CD8-positive, alpha-beta memory T cell (primary cell): ENCODE measurements at places on chromosomes 12 and 14. TPM values are rescaled to one million over a fixed set of nuclear protein-coding genes. Genes with fewer than 3 reads are reported as not detected.
A peak's percentile ranks its signal among the peaks of the same experiment; 100 is the strongest.

GRCh38 chr14:99910337-99911309 lies 117.4 kb downstream of the EML1 start:
- no peak overlapping the region for H3K4me3 ChIP-seq
- no peak for DNase-seq
- no peak overlapping the region for H3K27ac ChIP-seq
- H3K27me3 ChIP-seq, result peaks cover 8% of the 10 kb centered on the region

- H3K27me3 ChIP-seq, result no peaks in the 10 kb centered on the region
- peak; percentile 1 for DNase-seq
- no peak overlapping the region for H3K4me3 ChIP-seq
- peak overlapping the region; percentile 51 for H3K27ac ChIP-seq
Measured at GRCh38 chr12:31362115-31362758, 36.3 kb upstream of the SINHCAF start.

DNA sequence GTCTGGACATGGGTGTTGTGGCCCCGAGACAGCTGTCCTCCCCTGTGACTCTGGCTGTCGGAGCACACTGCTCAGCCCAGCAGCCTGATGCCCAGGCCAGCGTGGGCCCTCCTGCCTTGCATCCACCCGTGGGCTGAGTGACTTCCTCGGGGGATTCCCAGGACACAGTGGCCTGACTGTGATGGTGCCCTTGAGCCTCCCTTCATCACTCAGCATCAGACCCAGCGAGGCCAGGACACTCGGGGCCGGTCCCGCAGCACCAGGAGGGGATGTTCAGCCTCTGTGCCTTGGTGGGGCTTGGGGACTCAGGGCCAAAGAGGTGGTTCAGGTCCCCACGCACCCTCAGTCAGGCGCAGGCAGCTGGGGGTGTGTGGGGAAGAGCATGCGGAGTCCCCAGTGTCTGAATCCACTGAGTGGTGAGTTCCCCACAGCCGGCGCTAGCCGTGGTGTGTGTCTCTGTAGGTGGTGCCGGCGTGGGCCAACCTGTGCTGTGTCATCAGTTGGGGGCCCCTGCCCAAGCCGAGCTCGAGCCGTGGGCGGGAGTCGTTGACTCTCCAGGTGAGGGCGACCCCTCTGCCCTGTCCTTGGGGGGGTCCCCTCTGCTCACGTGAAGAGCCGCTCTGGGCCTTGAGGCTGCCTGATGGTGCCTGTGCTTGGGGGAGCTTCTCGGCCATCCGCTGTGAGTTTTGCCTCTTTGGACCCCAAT lies 185.8 kb downstream of the ADGRD1 start:
- H3K36me3 ChIP-seq, result no peaks in the 10 kb centered on the region
- no peak overlapping the region for H3K4me3 ChIP-seq
- DNase-seq, result no peak
- H3K4me1 ChIP-seq, result no peaks in the 10 kb centered on the region
- H3K27ac ChIP-seq, result no peak overlapping the region
- H3K27me3 ChIP-seq, result no peaks in the 10 kb centered on the region

GARIN6 gene
- not detected for total RNA-seq

MYO1H gene
- total RNA-seq, result not detected
